ENCODE measurements at places on chromosomes 6 and 20.
A peak's percentile ranks its signal among the peaks of the same experiment; 100 is the strongest.

- no peak for DNase-seq
Observed at GRCh38 chr6:129894921-129895320, 33.8 kb upstream of the TMEM244 start.

DNA sequence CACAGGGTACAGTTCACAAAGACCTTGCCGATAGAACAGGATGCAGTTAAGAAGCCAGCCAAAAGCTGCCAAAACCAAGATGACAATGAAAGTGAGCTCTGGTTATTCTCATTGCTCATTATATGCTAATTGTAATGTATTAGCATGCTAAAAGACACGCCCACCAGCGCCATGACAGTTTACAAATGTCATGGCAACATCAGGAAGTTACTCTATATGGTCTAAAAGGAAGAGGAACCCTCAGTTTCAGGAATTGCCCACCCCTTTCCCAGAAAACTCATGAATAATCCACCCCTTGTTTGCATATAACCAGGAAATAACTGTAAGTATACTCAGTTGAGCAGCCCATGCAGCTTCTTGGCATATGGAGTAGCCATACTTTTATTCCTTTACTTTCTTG is 748.7 kb downstream of the QKI start:
- no peak for DNase-seq

GRCh38 chr6:120646101-120646500 is 688.2 kb downstream of the TBC1D32 start:
- no peak for DNase-seq

GRCh38 chr6:16625291-16626265 is 135.7 kb downstream of the ATXN1 start:
- no peak for DNase-seq

DNA sequence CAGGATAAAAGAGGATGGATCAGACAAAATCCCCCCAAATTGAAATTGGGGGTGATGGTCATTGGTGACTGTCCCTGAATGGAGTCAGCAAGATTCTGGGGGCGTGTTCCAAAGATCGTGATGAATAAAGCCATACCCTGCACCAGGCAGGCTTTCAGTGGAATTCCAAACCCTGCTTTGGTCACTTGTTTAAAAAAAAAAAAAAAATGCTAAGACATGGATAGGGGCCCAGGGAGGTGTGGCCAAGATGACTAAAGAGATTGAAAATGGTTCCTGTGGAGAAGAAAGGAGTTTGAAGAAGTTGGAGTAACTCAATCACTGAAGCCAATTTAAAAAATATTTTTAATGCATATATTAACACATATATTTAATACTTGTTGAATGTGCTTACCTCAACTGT is 161.4 kb upstream of the KCNG1 start:
- no peak for DNase-seq

DNA sequence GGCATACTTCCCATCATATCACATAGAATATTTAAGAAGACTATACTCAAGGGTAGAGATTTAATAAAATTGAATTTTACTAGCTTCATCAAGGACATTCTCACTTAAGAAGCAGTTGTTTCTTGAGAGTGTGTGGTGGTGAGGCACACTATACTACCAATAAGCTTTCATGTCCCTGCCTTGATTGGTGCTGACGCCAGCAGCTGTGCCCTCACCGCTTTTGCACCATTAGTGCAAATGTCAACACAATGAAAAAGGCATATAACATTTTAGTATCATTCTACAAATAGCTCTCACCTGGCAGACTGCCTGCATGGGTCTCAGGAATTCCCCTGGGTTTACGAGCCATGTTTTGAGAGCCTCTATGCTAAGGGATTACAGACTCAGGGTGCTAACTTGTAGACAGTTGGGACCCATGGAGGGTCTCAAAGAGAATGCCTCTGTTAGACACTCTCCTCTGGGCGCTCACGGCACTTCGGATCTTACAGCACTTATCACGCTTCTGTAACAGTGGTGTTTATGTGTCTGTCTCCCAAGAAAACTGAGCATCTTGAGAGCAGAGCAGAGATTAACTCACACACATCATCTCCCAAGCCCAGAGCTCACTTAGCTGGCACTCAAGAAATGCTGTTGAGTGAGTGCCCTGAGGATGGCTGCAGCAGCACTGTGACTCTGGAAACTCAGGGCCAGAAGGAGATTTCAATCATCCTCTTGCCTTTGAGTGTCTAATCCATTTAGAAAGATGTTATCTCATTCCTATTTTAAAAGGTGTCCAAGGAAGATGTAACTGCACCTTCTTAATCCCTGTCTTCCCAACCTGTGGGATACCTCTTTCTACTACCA is 143.3 kb upstream of the GPR6 start:
- no peak for DNase-seq

DNA sequence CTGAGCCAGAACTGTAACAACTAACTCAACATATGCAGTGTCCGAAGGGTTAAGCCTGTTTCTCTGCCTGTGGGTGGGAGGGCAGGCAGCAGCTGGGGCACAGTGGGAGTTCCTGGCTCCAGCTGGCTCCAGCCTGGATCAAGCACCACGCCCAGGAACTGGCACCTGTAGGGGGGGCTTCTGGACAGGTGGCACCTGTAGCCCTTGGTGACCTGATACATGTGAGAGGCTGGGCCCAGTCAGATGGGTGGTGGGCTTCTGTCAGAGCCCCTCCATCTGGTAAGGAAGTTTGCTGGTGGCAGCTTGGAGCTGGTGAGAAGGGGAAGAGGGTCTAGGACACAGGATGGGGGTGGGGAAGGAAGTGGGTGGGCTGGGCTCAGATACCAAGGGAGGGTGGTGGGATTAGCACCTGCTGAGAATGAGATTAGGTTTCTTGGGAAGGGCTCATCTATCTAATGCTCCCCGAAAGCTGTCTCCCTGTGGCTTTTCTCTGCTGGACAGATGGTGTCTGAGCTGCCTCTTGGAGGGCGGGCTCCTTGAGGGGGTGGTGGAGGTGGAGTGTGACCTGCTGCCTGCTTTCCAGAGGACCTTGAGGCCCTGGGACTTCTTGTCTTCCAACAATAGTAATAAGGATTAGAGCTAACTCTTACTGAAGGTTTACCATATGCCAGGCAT is 28.5 kb downstream of the BCL2L1 start:
- no peak for DNase-seq

DNA sequence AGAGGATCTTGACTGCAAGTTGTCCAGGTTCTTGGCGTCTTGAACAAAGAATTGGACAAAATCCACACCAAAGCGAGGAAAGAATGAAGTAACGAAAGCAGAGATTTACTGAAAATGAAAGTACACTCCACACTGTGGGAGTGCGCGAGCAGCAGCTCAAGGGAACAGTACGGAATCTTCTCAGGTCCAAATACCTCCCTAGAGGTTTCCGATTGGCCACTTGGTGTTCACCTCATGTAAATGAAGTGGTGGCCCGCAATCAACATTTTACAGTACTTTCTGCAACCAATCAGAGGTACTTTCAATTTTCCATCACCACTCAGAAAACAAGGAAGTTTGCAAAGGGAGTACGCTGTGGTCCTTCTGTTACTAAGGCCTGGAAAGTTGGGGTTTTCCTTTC is 122.4 kb downstream of the PTPRK start:
- no peak for DNase-seq

DNA sequence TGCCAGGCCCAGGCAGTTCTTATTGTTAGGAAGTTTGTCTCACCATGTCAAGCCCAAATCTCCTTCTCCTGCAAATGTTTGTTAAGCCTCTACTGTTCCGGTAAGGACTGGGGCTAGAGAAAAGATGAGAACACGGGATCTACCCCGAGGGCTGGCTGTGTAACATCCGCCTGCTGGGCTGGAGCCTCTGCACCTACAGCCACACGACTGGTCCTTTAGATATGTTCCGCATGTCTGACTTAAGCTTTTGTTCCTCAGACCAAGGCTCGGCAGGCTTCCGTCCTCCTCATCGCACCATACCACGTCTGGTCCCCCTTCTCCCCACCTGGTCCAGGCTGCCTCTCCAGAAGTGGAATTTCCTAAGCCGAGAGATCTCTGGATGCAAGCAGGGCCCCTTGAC is 2.6 kb downstream of the GHRH start:
- DNase-seq, result no peak

DNA sequence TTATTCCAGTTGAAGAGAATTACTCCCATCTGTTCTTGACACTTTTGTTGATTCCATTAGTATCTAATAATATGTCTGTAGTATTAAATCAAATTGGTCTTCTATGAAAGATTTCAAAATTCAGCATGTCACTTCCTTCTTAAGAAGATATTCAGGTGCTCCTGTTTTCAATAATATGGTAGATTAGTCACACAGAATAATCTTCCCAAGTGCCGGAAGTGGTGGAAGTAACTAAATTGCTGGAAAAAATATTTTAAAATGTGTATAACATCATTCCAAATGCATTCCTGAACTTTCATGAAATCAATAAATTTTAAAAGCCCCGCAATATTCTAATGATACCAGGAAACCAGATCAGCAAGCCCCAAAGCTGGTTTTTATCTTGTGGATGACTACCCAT is 281.3 kb downstream of the EPM2A start:
- DNase-seq, result no peak

DNA sequence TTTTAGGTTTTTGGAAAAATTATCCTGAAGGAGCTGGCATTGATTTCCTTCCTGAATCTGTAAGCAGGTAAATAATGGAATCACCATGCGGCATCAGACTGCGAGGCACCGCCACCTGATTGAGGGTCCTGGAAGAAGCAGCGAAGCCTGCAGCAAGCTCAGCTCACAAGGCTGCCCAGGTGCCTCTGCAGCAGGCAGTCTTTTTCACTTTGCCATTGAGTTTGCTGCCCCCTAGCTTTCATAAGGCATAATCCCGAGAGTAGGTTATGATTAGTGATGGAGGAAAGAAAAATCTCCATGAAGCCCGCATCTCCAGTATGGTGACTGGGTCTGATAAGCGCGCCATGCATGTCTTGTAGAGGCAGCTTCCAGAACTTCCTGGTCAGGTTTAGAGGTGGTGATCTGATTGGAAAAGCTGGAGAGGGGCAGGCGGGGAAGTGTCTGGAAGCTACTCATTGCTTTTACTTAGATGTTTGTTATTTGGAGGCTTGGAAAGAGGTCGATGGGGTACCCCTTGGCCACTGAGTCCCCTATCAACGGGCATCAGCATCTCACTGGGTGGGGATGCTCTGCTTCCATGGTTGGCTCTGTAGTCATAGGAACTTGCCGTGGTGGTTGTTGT is 26.7 kb downstream of the IYD start:
- peak; percentile 2 for DNase-seq

DNA sequence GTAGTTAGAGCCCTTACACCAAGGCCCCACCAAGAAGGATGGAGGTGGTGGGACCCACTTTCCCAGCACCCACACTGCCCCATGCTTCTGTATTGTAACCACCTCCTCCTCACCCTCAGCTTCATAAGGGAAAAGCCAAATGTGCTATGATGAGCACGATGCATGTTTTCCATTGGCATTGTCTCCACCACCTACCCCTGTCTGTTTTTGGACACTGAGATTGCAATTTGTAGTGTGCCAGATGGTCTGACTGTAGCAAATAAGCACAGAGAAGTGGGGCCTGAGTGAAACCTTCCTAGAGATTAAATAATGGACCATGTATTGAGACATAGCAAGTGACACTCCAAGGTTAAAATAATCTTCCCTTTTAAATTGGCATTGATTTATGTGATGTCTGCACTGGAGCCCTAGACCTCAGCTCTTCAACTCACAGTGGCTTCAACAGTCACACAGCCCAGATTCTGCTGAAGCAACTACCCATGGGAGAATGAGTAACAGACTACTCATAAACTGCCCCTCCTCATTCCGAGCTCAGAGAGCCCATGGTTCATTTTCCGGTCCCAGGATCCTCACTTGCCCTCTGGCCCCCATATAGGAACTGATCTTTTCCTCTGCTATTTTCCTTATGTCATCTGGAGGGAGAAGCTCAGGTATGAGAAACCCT is 177.9 kb downstream of the COL9A1 start:
- DNase-seq, result no peak

DNA sequence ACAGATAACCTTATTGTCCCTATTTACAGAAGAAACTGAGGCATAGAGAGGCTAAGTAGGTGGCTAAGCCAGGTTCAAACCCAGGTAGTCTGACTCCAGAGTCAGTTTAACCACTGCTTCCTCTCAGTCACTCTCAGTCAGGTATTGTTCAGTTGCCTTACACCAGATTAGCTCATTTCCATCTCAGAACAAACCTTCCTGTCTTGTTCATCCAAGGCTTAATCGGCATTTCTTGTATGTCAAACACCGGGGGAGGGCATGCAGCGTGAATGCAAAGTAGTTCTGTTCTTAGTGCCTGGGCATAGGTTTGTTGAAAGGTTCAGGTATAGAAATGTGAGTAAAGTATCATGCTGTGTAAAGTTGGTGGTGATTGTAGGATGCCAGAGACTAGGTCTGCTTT is 51.7 kb downstream of the CTNNBL1 start:
- DNase-seq, result no peak

DNA sequence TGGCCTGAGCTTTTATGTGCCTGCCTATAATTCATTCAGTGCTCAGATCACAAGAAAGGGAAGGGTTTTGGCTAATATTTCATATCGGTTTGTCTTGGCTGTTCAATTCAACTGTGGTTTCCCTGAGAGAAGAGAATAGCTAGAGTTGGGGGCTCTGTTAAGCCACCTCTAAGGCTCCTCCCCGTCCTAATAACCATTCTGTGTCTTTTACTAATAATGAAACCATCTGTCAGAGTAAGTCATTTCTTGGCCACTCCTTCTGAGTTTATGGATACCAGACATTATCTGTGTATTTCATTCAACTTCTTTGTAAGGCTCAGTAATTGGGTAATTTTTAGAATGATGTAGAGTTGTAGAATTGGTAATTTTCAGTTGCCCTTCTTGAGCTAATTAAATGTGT is 5.2 kb downstream of the STX11 start:
- DNase-seq, result no peak

DNA sequence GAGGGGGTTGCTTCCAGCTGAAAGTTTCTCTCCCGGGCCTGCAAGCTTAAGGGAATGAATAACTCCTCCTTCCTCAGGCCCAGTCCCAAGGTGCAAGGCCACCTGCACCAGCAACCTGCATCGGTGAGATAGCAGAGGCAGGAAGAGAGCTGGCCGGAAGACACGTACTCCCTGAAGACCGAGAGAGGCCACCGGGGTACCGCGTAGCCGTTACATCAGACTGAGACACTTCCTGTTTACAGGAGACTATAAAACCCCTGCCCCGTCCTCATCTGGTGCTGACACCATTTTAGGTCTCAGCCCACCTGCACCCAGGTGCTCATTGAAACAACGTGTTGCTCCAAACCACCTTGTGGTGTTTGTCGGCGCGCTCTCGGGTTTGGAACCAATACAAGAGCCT is 60.5 kb upstream of the PRND start:
- no peak for DNase-seq

DNA sequence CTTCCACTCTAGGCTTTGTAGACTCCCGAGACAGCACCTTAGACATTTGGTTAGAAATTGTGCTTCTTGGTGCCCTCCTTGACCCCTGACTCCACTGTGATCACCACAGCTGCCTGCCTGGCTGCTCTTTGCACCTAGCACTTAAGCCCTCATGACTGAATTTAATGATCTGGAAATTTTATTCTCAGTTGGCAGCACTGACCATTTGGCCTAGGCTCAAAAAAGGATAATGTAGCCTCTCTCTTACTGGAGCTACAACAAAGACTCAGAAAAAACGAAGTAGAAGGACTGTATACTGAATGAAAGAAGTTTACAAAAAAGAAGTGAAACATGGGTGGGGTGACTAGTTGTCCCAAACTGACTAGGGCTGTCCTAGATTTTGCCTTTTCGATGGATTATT is 11.3 kb upstream of the ABRACL start:
- no peak for DNase-seq

- DNase-seq, result no peak
Observed at GRCh38 chr6:104639668-104640067, 220.1 kb downstream of the HACE1 start.

- DNase-seq, result no peak
Observed at GRCh38 chr20:19560881-19561480, 197.1 kb upstream of the RIN2 start.

- DNase-seq, result no peak
Observed at GRCh38 chr20:14259689-14260088, 77.7 kb downstream of the FLRT3 start.

- DNase-seq, result no peak
Observed at GRCh38 chr20:25066386-25066785, 8.4 kb upstream of the ACSS1 start.

All from activated CD4-positive, alpha-beta T cell treated with anti-CD3 and anti-CD28 coated beads for 24 hours (primary cell).